Suppressor macrophage treated with lipopolysaccharide for 4 hours (primary cell): ENCODE measurements at places on chromosomes 1 and 21.

DNA sequence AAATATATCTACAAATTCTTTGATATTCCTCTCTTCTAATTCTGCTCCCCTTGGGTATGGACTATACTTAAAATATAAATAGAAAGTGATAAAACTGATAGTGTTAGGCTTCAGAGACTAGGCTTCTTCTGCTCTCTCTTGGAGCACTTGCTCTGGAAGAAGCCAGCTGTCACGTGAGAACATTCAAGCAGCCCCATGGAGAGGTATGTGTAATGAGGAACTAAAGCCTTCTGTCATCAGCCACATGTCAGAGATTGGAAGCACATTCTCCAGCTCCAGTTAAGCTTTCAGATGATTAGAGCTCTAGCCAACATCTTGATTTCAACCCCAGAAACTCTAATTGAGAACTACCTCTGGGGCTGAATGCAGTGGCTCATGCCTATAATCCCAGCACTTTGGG is 34.3 kb downstream of the XKR8 start:
- DNase-seq, result peak; percentile 66

GRCh38 chr1:208731981-208732821 is 488.0 kb upstream of the PLXNA2 start:
- peak; percentile 37 for DNase-seq

DNA sequence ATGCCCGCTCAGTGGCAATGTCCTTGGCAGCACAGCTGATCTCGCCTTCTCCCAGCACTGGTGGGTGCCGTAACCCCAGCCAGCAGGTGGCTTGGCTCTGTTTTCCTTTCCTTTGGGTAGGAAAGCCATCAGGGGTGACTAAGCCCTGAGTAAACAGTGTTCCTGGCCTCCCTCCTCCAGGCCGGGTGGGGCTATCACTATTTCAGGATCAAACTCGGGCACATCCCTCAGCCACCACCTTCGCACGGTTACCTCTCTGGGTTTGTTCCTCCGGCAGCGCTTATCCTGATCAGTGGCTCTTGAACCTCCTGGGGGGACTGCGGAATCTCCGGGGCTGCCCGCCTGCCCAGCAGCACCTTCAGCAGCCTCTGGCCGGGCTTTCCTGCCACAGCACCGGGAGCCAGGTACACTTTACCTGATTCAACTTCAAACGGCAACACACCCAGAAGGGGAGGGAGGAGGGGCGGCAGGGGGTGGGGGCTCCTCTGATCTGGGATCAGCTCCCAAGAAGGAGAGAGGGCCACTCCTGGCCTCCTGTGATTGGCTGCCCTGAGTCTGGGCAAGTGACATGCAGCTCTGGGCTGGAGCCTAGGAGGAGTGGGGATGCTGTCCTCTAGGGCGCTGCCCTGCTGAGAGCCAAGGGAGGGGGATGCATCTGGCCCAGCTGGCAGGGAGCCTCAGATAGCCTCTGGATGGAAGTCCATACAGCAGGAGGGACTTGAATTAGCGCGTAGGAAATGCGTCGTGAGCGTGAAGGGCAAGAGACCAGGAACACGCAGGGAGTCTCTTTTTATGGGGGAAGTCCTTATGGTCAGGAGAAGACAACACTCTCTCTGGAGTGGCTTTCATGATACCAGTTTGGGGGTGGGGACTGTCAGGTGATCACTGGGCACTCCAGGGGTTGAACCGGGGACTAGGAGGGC is at the start of gene ASCL5:
Gene ASCL5, minus strand, starts transcription at position 353 of the 923 bp plus-strand sequence. CDS start 11,812 bp downstream, outside the sequence.
- no peak for DNase-seq

- DNase-seq, result no peak
Observed at GRCh38 chr1:63713627-63714481, 60.0 kb upstream of the ROR1 start.

- no peak for DNase-seq
Observed at GRCh38 chr1:110098222-110099026, 13.8 kb upstream of the UBL4B start.
